ENCODE measurements at places on chromosomes 3 and 15. TPM values are rescaled to one million over a fixed set of nuclear protein-coding genes. Genes with fewer than 3 reads are reported as not detected.

DNA sequence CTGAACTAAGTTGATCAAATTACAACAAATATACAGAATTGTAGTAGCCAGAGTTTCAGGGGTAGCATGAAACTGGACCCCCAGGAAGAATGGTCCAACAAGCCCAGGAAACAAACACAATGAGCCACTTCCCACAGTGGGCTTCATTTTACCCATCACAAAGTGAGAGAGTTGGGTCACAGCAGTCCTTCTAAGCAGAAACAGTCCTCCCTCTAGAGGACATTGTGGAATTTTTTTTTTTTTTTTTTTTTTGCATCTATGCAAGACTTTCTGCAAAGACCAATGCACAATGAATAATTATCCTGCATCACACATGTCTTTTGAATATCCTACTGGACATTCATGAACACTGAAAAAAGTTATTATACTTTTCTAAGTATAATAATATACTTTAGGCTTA is 73.8 kb upstream of the ATP13A5 start:
- no peaks in the 10 kb centered on the region for H3K36me3 ChIP-seq
- no peaks in the 10 kb centered on the region for H3K27me3 ChIP-seq
- H3K27ac ChIP-seq: no peak overlapping the region
- H3K4me3 ChIP-seq: no peak overlapping the region
- H3K4me1 ChIP-seq: no peaks in the 10 kb centered on the region
- DNase-seq: no peak

DNA sequence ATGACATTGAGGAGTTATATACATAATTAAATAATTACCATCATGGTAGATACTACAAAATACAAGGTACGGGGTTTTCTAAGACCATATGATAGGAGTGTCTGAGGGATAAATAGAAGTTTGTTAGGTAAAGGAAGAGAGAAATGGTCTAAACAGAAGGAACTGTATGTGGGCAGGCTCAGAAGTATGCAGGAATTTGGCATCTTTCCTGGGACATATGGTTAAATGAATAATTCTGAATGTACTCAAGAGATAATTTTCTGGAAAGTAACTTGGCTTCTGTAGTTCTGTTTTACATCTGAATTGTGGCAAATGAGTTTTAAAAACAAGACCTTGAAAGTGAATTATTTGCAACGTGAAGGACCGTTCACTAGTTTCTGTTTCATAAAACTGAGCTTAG is 17.5 kb downstream of the LMCD1 start:
- H3K4me1 ChIP-seq: no peaks in the 10 kb centered on the region
- no peaks in the 10 kb centered on the region for H3K36me3 ChIP-seq
- DNase-seq: no peak
- H3K27me3 ChIP-seq: no peaks in the 10 kb centered on the region

- H3K36me3 ChIP-seq: no peaks in the 10 kb centered on the region
- no peak overlapping the region for H3K27ac ChIP-seq
- H3K27me3 ChIP-seq: no peaks in the 10 kb centered on the region
- no peak for DNase-seq
- H3K4me1 ChIP-seq: no peaks in the 10 kb centered on the region
- no peak overlapping the region for H3K4me3 ChIP-seq
These were observed 28.7 kb downstream of the RPSA start for GRCh38 chr3:39435006-39435748.

CCR8 gene
- 2.1 TPM for total RNA-seq

All from CD4-positive, alpha-beta T cell (primary cell).